Astrocyte (in vitro differentiated cells and primary cell): ENCODE measurements at places on chromosomes 12 and 14.

- no peaks in the 10 kb centered on the region for H3K27me3 ChIP-seq
- H3K4me1 ChIP-seq, result peaks cover 6% of the 10 kb centered on the region
- H3K4me3 ChIP-seq, result no peak overlapping the region
- no peak overlapping the region for H3K27ac ChIP-seq
Measured at GRCh38 chr12:106049546-106049945, 89.2 kb downstream of the NUAK1 start.

DNA sequence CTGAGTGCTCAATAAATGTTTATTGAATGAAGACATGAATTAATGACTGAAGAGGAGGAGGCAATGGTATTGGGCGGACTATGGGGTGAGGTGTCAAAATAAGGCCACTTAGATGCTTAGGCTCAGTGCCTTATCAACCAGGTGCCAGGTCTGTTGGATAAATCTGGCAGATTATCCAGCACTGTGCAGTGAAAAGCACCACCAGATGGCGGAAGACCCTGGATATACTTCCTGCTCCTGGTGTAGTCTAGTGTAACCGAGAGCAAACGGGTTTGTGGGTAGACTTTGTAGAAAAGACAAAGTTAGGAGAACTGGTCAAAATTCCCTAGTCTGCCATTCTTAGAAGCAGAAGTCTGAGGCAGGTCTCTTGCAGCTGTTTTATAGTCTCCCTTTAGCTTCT lies 306.3 kb downstream of the ATP23 start:
- no peaks in the 10 kb centered on the region for H3K27me3 ChIP-seq
- H3K4me1 ChIP-seq, result no peaks in the 10 kb centered on the region
- H3K36me3 ChIP-seq, result no peaks in the 10 kb centered on the region
- no peak for DNase-seq
- H3K27ac ChIP-seq, result no peak overlapping the region

DNA sequence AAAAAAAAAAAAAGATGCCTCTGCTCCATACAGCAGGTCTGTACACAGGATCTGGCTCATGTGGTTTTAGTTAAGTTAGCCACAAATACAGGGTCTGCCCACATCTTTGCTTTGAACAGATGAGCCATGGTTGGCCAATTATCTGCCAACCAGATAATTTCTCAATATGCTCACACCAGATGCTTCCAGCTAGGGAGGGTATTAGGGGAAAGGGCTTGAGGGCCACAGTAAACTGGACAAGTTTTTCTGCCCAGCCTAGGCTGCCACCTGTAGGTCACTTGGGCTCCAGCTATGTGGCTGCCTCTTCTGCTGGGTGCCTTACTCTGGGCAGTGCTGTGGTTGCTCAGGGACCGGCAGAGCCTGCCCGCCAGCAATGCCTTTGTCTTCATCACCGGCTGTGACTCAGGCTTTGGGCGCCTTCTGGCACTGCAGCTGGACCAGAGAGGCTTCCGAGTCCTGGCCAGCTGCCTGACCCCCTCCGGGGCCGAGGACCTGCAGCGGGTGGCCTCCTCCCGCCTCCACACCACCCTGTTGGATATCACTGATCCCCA lies 776 bp downstream of the RDH5 start:
- peaks cover 67% of the 10 kb centered on the region for H3K4me1 ChIP-seq
- peak overlapping the region; percentile 47 for H3K27ac ChIP-seq
- no peaks in the 10 kb centered on the region for H3K27me3 ChIP-seq
- H3K4me3 ChIP-seq, result peak overlapping the region; percentile 18

GRCh38 chr12:64611341-64612284 lies 1.3 kb downstream of the RASSF3 start:
- peaks cover 15% of the 10 kb centered on the region for H3K4me1 ChIP-seq
- peak; percentile 22 for DNase-seq
- H3K4me3 ChIP-seq, result peak overlapping the region; percentile 70
- H3K36me3 ChIP-seq, result no peaks in the 10 kb centered on the region
- H3K27me3 ChIP-seq, result no peaks in the 10 kb centered on the region

GRCh38 chr12:17652436-17652835 lies 437.6 kb downstream of the RERGL start:
- H3K4me3 ChIP-seq, result no peak overlapping the region
- H3K27ac ChIP-seq, result no peak overlapping the region
- DNase-seq, result no peak
- no peaks in the 10 kb centered on the region for H3K27me3 ChIP-seq
- H3K4me1 ChIP-seq, result no peaks in the 10 kb centered on the region

GRCh38 chr12:54053003-54053750 lies 458 bp upstream of the HOXC4 start:
- H3K27me3 ChIP-seq, result peaks cover 87% of the 10 kb centered on the region
- H3K4me1 ChIP-seq, result no peaks in the 10 kb centered on the region
- H3K36me3 ChIP-seq, result no peaks in the 10 kb centered on the region
- H3K4me3 ChIP-seq, result no peak overlapping the region
- no peak overlapping the region for H3K27ac ChIP-seq

DNA sequence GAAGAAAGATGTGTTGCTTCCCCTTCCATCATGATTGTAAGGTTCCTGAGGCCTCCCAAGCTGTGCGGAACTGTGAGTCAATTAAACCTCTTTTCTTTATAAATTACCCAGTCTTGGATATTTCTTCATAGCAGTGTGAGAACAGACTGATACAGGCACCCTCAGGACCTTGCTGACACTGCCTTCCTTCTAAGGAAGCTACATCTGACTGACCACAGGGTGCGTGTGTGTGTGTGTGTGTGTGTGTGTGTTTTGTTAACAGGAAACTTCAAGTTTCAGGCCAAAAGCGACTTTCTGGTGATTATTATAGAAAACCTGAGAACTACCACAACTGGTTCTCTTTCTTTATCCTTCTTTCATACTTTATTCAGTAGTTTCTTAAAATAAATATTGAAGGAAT lies 149.0 kb downstream of the CAPZA3 start:
- H3K27me3 ChIP-seq, result no peaks in the 10 kb centered on the region
- H3K36me3 ChIP-seq, result no peaks in the 10 kb centered on the region
- no peak overlapping the region for H3K4me3 ChIP-seq
- H3K4me1 ChIP-seq, result no peaks in the 10 kb centered on the region
- DNase-seq, result no peak

DNA sequence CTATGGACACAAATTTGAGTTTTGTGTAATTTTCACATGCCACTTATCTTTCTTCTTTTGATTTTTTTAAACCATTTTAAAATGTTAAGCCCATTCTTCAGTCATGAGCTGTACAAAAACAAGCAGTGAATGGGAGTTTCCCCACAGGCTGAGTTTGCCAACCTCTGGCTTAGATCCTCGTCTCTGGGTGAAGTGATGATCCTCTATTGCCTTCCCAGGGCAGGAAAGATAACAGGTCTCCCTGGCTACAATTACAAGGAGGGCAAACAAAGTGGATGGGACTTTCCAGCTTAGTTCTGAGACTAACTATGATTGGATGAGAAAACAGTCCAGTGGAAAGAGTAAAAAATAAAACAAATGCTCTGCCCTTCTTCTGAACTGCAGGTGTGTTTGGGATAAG lies 203.7 kb downstream of the SPTSSA start:
- no peaks in the 10 kb centered on the region for H3K4me1 ChIP-seq
- H3K36me3 ChIP-seq, result no peaks in the 10 kb centered on the region
- H3K4me3 ChIP-seq, result no peak overlapping the region
- H3K27me3 ChIP-seq, result peaks cover 7% of the 10 kb centered on the region
- peak; percentile 46 for DNase-seq

DNA sequence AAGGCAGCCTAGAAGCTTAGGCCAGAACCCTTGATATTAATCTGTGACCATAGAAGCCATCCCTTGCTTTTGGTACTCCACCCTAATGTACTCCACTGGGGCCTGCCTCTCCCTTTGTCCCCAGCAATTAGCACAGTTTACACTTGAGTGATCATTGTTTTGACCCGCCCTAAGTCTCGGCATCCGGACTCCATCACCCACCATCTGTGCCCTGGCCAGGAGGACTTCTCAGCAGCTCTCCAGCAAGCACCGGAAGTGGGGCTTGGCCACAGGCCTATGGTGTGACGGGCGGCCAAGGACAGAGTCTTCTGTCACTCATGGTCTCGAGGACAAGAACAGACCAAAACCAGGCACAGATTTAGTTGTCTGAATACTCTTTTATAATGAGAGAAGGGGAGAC lies 126.5 kb upstream of the NTF3 start:
- no peak overlapping the region for H3K4me3 ChIP-seq
- DNase-seq, result no peak
- no peaks in the 10 kb centered on the region for H3K36me3 ChIP-seq
- no peaks in the 10 kb centered on the region for H3K4me1 ChIP-seq
- no peaks in the 10 kb centered on the region for H3K27me3 ChIP-seq
- no peak overlapping the region for H3K27ac ChIP-seq

GRCh38 chr12:1628666-1629337 lies at the start of gene WNT5B:
TSS of gene WNT5B (plus strand) at chr12:1629231. CDS start at chr12:1631355, 2,124 bp downstream.
- H3K27me3 ChIP-seq, result no peaks in the 10 kb centered on the region
- no peak within 1 kb of the TSS for H3K27ac ChIP-seq
- peak within 1 kb of the TSS; percentile 29 for H3K4me3 ChIP-seq

GRCh38 chr12:24678436-24678835 lies 270.5 kb downstream of the BCAT1 start:
- no peaks in the 10 kb centered on the region for H3K4me1 ChIP-seq

DNA sequence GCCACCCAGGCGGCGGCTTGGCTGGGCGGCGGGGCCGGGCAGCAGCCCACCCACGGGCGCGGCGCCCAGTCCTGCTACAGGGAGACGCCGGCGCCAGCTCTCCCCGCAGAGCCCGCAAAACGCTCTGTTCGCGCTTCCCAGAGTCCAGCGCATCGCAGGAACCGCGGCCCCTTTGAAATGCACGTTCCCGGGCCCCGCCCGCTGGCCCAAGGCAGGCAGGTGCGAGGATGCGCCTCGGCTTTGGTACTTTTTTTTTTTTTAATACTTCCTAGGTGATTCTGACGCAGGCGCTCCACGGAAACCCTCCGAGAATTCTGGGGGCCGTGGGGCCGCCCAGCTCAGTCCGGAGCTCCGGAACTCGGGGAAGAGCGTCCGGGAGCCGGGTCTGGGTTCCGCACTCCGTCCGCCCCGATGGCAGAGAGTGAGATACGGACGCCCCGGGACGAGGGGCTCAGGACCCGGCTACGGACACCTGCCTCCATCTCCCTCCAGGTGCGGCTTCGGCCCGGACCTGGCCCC lies 483 bp downstream of the POC1B start:
- peaks cover 8% of the 10 kb centered on the region for H3K4me1 ChIP-seq
- no peaks in the 10 kb centered on the region for H3K36me3 ChIP-seq
- H3K4me3 ChIP-seq, result peak overlapping the region; percentile 84
- peak overlapping the region; percentile 78 for H3K27ac ChIP-seq
- no peak for DNase-seq

DNA sequence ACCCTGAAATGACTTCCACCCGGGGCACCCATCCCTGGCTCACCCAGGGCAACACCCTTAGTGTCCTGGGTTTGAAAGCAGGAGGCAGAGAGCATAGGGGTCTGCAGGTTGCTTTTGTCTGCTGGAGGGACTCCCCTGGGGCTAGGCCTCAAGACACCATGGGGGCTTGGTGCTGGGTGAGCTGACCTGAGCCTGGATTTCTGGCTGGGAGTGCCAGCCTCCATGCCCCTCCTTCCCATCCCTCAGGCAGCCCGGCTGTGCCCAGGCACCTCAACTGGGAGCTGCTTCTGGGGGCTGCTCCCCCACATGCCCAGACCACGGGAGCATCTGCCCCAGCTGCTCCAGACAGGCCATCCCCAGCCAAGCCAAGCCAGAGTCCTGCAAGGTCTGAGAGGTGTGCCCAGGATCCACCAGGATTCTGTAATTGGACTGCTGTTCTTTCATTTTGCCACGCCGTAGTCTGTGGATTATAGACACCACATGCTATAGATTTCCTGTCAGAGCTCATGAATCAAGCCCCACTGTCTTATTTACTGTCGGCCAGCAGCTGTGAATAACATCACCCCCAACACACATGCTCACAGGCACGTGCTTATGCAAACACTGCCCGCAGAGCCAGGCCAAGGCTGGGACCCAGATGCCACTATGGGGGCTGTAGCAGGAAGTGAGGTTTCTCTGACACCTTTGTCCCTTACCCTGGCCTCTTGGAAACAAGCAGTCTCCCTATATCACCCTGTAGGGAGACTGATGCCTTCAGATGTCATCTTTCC lies 29.4 kb upstream of the ESRRB start:
- H3K4me1 ChIP-seq, result peaks cover 9% of the 10 kb centered on the region
- no peaks in the 10 kb centered on the region for H3K36me3 ChIP-seq
- H3K4me3 ChIP-seq, result no peak overlapping the region
- no peak for DNase-seq

- peaks cover 10% of the 10 kb centered on the region for H3K27me3 ChIP-seq
- no peak for DNase-seq
- H3K27ac ChIP-seq, result no peak overlapping the region
- no peaks in the 10 kb centered on the region for H3K36me3 ChIP-seq
Measured at GRCh38 chr12:95397571-95397970, 76.4 kb upstream of the METAP2 start.

DNA sequence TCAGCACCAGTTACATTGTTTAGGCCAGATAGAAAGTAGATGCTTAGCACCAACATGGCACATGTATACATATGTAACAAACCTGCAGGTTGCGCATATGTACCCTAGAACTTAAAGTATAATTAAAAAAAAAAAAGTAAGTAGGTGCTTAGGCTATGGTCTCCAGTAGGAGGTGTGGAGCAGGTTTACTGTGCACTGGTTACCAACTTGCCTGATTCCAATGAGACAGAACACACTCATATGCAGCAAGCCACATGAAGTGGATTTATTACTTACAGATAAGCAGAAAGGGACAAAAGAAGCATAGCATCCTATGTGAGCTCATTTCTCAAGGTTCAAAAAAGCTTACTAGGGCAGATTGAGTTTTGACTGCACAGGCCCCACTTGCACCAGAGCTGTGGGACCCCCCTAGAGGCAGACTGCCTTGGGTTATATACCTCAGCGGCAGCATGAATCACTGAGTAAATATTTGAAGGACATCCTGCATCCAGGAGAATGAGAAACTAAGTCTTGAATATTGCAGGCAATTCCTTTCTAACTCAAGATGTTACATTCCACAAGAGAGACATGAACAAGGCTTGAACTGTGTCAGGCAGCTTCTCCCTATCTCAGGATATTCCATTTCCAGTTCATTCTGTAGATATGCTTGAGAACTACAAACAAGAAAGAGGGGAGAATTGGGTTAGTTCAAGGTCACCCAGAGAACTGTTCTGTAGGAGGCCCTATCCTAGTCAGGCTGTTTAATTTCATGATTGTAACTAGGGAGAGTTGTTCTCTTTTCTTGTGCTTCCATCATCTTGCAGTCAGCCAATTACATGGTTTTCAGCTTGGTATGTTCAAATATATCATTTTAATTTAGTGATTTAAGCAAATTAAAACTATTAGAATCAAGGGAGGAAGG lies 30.1 kb downstream of the LRFN5 start:
- H3K4me3 ChIP-seq, result no peak overlapping the region
- no peaks in the 10 kb centered on the region for H3K4me1 ChIP-seq
- H3K27ac ChIP-seq, result no peak overlapping the region
- no peaks in the 10 kb centered on the region for H3K27me3 ChIP-seq
- DNase-seq, result peak; percentile 16
- no peaks in the 10 kb centered on the region for H3K36me3 ChIP-seq

- H3K4me1 ChIP-seq, result no peaks in the 10 kb centered on the region
- H3K27ac ChIP-seq, result no peak overlapping the region
- H3K36me3 ChIP-seq, result peaks cover 3% of the 10 kb centered on the region
- no peak for DNase-seq
- no peak overlapping the region for H3K4me3 ChIP-seq
Measured at GRCh38 chr14:35740215-35740614, 68.9 kb downstream of the RALGAPA1 start.

GRCh38 chr14:60981633-60982455 lies 799 bp downstream of the SLC38A6 start:
- peaks cover 15% of the 10 kb centered on the region for H3K36me3 ChIP-seq
- H3K4me1 ChIP-seq, result no peaks in the 10 kb centered on the region
- H3K27me3 ChIP-seq, result no peaks in the 10 kb centered on the region
- peak; percentile 89 for DNase-seq
- peak overlapping the region; percentile 86 for H3K27ac ChIP-seq
- H3K4me3 ChIP-seq, result peak overlapping the region; percentile 92
